ENCODE measurements at places on chromosomes 5 and 9.
A peak's percentile ranks its signal among the peaks of the same experiment; 100 is the strongest.

DNA sequence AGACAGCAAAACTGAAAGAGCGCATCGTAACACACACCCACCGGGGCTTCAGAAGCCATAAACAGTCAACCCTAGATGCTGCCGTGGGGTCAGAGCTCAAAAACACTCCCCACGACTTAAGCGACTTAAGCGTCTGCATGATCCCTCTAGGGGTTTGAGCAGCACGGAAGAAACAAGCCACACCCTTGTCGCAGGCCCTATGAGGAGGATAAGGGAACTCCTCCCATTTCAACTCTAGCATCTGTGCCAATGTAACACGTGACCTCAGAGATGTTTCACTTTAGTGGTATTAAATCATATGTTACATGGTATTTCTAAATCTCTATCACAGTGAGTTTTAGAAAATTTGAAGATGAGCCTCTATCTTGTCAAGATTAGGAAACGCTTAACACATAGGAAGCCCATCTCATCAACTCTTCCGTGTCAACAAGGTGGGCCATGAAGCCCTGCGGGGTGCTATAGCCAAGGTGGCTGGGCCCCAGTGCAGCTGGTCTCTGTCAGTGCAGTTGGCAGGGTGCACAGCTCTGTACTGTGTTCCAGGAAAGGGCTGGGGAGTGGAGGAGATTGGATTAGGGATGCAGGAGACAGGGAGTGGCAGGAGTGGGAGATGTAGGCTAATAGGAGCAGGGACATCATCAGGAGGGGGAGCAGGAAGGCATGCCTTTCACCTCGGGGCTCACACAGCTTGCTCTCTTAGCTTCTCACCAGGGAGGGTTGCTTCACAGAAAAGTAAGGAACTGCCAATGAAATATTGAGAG is 33.1 kb downstream of the ZCCHC9 start:
- DNase-seq = no peak

- DNase-seq = no peak
Measured at GRCh38 chr9:110528645-110529044, 50.9 kb downstream of the SVEP1 start.

DNA sequence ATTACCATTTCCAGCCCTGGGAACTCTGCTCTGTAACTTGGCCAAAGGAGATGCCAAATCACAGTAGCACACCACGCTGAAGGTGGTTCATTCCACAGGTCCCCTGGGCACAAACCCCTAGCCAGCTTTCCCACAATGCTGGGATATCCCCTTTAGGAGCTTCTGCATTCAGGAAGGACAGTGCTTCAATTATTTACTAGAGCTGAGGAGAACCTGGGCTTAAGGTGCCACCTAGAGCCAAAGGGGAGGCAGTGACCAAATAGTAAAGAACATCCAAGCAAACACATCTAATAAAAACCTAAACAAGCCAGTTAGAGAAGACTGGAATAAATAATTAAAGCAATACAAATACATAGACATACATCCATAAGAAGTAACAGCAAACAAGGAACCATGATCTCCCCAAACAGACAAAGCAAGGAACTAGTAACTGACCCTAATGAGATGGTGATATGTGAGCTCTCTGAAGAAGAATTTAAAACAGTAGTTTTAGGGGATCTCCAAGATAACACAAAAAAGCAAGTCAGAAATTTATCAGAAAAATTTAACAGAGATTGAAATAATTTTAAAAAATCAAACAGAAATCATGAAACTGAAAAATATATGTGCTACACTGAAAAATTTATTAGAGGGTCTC is 14.6 kb downstream of the KIF4B start:
- DNase-seq = no peak

DNA sequence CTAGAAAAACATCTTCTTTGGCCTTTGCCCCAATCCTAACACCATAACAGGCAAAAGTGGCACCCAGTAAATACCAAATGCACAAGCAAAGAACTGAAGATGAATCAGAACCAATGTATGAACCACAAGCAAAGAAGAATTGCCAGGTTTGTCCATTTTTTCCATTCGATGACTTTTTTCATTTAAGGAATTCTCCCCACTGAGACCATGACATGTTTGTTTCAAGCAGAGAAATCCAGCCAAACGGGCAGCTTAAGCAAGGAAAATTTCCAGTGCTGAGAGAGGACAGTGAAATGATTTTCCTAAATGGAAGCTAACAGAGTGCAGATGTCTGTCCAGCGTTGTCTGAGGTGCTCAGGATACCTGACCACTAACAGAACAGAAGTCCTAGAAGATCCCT is 203.7 kb downstream of the ADAMTS12 start:
- DNase-seq = no peak

- no peak for DNase-seq
Measured at GRCh38 chr5:150317048-150318003, 14.6 kb upstream of the ARSI start.

GRCh38 chr5:132434416-132435286 is 55.9 kb downstream of the IRF1 start:
- DNase-seq = no peak

DNA sequence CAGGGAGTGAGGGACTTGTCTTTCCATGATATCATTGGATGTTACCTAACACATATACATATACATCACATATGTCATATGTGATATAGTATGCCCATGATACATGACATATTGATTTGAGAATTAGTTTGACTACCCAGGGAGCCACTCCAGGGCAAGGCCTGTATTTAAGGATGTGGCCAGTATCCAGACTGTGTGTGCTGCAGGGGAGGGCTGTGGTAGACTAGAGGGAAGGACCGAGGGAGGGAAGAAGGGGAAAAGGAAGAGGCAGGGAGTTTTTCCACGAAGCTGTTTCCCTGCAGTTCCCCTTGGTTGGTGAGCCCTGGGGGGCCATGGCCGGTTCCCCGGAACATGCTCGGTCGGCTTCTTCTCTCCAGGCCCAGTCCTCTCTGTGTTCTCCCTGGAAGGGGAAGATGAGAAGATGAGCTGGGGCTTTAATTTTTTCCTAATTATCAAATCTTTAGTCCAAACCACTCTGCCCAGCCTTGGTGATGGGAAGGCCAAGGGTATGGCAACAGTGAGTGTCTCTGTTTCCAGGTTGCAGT is 48.7 kb downstream of the NSUN2 start:
- no peak for DNase-seq

- DNase-seq = no peak
Measured at GRCh38 chr5:2505217-2505616, 246.3 kb downstream of the IRX2 start.

- no peak for DNase-seq
Measured at GRCh38 chr5:57509501-57510260, 27.1 kb upstream of the ACTBL2 start.

GRCh38 chr9:95008151-95008771 is 281.8 kb downstream of the AOPEP start:
- no peak for DNase-seq

DNA sequence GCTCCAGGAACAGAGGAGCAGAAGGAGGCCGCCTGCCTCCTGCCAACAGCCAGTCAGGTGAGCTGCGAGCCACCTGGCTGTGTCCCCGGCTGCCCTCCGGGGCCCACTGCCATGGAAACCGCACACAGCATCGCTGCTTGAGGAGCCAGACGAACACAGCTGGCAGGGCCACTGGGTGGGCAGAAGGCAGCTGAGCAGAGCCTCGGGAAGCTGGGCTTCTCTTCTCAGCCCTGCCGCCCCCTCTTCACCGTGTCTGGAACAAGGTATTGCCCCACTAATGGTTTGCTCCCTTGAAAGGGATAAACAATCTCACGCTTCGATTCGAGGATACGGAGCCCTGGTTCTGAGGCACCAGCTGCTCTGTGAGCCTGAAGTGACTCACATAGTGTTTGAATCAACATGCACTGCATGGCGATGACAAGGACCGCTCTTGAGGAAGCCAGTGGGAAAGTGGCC is 63.7 kb upstream of the RUFY1 start:
- no peak for DNase-seq

DNA sequence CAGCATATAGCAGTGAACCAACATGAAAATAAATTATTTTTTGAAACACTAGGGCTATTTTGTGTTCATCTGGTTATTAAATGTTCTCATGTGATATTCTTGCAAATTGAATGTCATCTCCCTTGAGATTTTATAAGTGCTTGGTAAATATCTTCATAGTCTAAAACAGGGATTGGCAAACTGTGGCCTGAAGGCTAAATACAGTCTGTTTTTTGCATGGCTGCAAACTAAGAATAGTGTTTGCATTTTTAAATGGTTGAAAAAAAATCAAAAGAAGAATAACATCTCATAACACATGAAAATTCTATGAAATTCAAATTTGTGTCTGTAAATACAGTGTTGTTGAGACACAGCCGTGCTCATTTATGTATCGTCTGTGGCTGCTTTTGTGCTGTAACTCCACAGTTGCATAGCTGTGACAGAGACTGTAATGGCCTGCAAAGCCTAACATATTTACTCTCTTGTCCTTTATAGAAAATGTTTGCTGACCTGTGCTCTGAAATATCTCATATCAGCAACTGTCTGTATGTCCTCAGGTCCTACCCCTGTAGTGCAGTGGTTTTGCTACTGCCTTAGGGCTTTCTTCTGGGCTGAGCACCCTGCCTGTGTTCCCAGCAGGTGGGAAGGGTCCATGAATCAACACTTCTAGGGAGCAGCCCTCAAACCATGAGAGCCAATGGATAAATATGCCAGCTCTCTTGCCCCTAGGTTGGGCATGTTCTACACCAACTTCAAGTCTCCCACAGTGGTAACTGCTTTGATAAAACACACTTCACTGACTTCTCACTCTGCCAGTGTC is 41.7 kb upstream of the ARRDC3 start:
- no peak for DNase-seq

DNA sequence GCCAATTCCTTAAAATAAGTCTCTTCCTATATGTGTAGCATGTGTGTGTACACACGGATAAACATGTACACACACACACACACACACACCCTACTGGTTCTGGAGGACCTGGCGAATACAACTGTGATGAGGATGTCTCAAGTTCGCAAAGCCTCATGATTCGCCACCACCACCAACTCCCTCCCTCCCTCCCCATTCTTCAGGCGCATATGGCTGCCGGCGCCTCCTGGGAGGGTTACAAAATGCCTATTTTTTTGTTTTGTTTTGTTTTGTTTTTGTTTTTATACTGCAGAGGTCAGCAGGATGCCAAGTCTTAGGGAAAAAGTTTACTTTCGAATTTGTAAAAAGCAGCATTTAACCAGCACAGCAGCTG is 88.0 kb downstream of the DAP start:
- DNase-seq = no peak

DNA sequence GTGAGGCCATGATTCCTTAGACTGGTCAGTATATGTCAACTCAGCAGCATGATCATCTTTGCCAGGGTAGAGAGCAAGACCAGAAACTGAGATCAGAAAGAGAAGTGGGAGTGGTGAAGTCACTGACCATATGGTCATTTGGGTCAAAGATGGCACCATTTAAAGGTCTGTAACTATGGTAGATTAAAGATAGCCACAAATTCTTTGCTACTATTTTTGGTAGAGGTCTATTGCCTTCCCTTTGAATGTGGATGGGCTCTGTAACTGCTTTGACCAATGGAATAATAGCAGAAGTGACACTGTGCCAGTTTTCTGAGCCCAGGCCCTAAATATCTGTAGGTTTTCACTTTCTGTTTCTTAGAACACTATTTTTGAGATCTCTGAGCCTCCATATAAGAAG is 117.6 kb downstream of the PCSK1 start:
- DNase-seq = no peak

DNA sequence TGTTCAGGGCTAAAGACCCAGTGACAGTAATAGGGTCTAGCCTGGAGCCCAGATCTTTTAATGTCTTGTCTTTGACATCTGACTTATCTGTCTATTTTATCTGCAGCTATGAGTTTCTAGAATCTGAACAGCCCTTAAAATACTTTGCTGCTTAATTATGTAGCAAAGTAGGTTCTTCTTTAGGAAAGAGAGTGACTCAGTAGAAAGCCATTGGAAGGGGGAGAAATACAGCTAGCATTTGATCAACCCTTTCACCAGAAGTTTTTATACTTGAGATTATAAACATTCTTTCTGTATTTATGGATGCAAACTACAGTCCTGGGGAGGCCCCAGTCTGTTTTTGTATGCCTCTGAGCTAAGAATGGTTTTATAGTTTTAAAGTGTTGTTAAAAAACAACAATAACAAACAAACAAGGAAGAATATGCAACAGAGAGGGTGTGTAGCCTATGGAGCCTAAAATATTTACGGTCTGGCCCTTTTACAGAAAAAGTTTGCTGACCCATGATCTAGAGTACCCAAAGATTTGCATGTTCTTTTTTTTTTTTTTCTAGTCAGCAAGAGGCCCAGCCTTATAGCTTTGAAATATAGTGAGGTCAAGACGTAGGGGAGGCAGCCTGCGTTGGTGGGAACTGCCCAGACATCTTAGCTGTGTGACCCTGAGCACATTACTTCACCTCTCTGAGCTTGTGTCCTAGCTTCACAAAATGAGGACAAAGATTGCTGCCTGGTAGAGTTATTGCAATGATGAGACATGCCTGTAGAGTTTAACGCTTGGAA is 9.7 kb downstream of the GSN start:
- no peak for DNase-seq

- no peak for DNase-seq
Measured at GRCh38 chr5:173562451-173562850, 54.0 kb downstream of the BOD1 start.

- DNase-seq = peak; percentile 29
Measured at GRCh38 chr9:133709015-133709611, 29.0 kb downstream of the SARDH start.

DNA sequence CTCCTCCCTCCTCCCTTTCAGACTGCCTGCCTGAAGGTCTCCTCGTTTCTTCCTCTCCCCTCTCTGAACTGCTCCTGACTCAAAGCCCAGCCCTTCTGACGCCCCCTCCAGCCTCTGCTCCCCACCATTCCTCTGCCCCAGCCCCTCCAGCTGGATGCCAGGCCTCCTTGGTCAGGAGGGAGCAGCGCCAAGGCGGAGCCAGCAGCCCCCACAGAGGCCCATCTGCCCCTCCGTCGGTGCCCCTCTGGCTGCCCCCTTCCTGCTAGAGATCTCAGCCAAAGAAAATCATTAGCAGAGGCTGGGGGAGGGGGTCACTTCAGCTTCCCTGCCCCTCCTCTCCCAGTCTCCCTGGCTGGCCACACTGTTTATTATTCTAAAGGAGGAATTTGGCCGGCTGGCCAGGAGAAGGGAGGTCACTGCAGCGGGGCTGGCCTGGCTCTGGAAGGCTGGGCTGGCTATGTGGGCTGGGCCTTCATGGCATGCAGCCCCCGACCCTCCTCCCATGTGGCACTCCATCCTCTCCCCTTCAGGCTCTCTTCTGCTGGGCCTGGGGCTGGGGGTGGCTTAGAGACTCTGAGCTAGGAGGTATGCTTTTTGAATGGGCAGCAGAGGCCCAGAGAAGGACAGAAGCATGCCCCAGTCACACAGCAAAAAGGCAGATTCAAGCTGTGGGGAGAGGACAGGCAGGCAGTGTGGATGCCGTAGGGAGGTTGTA is 16.9 kb downstream of the PDGFRB start:
- no peak for DNase-seq

- no peak for DNase-seq
Measured at GRCh38 chr5:125870256-125870655, 553.0 kb upstream of the GRAMD2B start.

GRCh38 chr5:28065656-28066055 is 1027.3 kb upstream of the CDH9 start:
- DNase-seq = no peak

- DNase-seq = no peak
Measured at GRCh38 chr5:56605231-56605630, 210.1 kb upstream of the MAP3K1 start.

- DNase-seq = no peak
Measured at GRCh38 chr5:30355675-30356074, 837.8 kb upstream of the CDH6 start.

GRCh38 chr5:158966716-158967115 is 133.0 kb downstream of the EBF1 start:
- no peak for DNase-seq
